SW 1271 (cell line): ENCODE measurements at places on chromosomes 7 and 10.
A peak's percentile ranks its signal among the peaks of the same experiment; 100 is the strongest.

GRCh38 chr10:58967551-58968388, 208.7 kb upstream of the PHYHIPL start:
- DNase-seq, result no peak

- DNase-seq, result no peak
Observed at GRCh38 chr7:117205873-117206272, 117.0 kb downstream of the WNT2 start.

- no peak for DNase-seq
Observed at GRCh38 chr10:112429654-112430230, 17.0 kb downstream of the ZDHHC6 start.

DNA sequence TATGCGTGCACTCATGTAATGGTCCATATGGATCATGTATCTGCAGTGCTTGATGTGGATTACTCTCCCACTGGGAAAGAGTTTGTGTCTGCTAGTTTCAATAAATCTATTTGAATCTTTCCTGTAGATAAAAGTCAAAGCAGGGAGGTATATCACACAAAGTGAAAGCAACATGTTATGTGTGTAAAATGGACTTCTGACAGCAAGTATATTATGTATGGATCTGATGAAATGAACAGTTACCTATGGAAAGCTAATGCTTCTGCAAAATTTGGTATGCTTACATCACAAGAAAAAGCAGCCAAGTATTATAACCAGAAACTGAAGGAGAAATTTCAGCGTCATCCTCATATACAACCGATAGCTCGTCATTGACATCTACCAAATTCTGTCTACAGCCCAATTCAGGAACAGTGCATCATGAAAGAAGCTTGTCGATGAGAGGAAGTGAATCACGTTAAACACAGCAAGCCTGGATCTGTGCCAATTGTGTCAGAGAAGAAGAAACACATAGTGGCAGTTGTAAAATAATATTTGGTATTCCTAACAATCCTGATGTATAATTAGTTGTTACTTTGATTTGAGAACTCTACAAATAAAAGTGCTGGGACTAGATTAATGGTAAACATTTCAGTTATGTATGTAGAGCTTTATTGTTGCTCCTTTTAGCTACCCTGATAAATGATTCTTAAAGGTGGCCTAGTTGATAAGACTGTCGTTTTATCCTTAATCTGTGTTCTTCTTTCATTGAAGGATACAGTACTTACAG, 14.2 kb upstream of the SYPL1 start:
- peak; percentile 6 for DNase-seq

DNA sequence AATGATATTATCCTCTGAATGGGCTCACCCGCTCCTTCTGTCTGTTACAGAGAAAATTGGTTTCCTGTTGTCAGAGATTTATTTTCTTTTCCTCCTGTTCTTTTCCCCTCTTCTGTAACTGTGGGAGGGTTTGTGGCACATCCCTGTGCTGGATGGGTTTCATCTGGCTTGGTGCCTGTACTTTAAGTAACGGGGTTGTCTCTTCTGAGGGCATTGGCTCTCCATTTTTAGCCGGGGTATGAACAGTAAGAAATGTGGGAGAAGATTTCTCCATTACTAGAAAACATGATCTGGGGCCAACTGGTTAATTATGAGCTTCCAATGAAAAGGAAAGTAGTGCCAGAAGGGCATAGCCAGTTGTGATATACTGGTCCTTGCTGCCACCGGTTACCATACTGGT, 142.6 kb downstream of the SND1 start:
- DNase-seq, result no peak

DNA sequence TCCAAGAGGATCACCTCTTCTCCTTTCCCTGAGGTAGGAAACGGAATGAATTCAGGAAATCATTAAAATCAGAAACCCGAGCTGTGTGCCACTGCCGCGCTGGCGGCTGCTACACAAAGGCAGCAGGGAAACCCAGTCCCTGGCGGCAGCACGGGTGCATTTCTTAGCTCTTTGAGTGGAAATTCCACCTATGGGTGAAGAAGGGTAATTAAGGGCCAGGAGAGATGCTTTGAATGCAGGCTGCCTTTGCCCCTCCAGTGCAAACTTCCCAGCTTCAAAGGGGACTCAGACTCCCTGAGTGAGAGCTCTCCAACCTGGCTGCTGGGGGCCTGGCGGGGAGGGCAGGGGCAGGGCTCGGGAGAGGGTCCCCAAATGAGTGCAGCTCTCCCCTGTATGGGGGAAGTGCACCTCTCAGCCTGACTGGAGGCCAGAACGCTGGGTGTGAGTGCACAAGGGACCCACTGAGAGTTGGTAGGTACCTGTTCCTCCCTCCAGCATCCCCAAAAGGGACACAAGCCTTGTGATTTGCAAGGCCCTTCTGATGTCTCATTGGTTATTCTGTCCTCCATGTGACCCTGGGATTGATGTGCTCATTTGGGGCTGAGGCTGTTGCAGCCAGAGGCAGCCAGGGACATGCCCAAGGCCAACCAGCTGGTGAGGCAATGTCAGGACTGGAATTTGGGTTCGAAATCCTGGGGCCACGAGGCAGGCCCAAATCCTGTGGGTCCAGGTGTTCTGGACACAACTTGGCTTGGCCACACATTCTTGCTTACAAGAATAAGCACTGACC, 16.3 kb upstream of the ZMIZ1 start:
- no peak for DNase-seq

DNA sequence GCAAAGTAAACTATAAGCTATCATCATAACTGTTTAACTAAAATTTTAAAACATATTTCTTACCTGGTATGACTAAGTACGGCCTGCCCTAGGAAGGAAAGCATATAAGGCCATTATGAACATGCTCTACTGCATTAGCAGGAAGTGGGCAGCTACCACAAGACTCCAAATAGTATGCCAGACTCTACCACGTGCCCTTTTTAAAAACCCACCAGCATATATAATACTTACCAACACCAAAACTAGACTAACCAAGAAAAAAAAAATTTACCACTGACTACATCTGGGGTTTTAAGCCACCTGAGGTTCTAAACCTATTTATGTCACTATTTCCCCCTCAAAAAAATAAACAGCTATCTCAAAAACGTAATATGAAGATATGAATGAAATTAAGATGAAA, 30.1 kb downstream of the NUDCD3 start:
- DNase-seq, result no peak

DNA sequence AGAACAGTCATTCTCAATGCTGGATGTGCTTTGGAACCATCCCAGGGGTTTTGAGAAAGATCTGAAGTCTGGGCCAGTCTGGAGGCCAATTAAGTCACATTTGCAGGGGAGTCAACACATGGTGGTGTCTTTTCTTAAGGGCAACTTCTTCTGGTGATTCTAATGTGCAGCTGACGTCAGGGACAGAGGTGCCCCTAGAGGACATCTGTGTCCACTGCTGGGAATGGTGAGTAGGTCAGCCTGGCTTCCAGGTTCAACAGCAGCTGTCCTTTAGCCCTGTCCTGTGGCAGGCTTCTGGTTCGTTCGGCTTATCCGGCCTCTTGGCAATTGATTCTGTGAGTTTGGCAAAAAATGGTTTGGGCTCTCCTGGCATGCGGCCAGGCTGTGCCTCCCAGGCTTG, 269.7 kb upstream of the HABP2 start:
- DNase-seq, result no peak

- DNase-seq, result no peak
Observed at GRCh38 chr7:105297985-105298384, 90.7 kb downstream of the SRPK2 start.
